ENCODE measurements at places on chromosomes 6 and 20.

DNA sequence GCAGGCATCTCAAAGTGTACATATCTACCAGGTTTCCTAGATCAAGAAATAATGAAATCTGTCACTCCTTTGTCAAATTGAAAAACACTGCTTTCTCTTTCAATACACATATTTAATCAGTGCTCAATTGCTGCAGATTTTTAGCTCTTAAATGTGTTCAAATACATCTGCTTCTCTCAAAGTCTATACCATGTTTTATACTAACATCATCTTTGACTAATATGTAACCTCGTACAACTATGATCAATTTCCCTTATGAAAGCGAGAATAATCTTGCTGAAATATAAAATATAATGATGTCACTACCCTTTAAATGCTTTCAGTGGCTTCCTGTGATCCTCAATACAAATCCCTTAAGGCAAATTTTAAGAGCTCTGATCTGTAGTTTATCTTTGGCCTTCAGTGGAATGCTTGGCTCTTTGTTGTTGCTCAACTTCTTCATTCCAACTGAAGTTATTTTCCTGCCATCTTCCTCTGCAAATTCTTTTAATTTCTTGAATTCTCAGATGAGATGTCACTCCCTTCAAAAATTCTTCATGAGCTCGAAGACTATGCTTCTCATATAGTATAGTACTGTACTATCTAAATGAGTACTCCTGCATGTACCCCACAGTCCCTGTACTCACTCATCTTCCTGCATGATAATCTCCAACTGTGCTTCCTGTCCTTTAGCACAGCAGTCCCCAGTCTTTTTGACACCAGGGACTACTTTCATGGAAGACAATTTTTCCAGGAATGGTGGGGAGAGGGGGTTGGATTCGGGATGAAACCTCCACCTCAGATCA is 545.1 kb upstream of the GJE1 start:
- peak; percentile 13 for DNase-seq

GRCh38 chr6:26232306-26232939 is 132.6 kb upstream of the BTN3A2 start:
- DNase-seq: no peak

DNA sequence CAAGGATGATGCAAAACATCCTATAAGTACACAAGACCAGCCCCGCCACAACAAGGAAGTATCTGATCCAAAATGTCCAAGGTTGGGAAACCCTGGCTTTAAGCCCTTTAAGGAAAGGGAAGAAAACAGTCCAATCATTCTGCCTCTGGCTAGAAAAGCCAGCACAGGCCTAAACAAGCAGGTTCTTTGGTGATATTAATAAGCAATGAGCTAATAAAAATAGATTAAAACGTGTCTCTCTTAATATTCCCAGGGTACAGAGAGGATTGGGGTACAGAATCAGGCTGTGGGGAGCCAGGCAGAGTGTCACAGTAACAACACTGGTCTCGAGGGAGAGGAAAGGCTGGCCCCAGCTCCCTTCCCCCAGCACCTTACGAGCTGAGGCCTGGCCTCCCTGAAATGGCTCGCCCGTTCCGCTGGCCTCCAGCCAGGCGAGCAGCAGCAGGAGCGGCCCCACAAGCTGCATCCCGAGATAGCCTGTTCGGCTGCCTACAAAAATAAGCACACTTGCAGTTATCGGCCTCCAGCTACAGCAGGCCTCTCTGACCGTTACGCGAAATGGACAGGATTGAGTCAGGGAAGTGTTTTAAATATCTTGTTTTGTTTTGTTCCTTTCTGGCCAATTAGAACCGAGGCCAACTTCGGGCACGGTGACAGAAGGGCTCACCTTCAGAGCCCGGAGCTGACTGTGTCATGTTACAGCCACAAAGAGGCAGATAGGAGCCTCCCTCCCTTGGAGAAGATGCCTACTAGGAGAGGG is 4.0 kb upstream of the ZMYND8 start:
- peak; percentile 89 for DNase-seq

DNA sequence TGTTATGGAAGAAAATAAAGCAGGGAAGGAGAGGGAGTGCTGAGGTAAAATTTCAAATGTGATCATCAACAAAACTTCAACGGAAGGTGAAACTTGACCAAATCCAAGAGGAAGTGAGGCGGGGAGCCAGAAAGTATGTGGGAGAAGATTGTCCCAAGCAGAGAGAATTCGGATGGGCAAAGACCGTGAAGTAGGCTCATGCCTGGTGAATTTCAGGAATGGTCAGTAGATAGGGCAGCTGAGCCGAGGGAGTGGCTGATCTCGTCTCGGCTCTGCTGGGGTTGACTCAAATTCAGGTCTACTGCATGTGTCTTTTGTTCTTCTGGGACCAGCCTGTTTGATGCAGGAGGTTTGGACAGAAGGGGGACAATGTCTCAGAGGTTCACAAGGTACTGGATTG is 7.0 kb upstream of the CSNK2A1 start:
- no peak for DNase-seq

DNA sequence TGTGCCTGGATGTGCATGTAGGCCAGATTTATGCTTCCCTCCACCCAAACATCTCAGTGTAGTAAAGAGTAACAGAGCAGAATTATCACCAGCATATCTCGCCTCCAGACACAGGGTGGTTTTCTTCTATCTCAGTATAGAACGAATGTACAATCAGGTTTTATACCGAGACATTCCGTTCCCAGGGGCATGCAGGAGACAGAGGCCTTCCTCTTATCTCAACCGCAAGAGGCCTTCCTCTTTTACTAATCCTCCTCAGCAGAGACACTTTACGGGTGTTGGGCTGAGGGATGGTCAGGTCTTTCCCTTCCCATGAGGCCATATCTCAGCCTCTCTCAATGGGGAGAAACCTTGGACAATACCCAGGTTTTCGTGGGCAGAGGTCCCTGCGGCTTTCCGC is 36.4 kb upstream of the MC3R start:
- no peak for DNase-seq

DNA sequence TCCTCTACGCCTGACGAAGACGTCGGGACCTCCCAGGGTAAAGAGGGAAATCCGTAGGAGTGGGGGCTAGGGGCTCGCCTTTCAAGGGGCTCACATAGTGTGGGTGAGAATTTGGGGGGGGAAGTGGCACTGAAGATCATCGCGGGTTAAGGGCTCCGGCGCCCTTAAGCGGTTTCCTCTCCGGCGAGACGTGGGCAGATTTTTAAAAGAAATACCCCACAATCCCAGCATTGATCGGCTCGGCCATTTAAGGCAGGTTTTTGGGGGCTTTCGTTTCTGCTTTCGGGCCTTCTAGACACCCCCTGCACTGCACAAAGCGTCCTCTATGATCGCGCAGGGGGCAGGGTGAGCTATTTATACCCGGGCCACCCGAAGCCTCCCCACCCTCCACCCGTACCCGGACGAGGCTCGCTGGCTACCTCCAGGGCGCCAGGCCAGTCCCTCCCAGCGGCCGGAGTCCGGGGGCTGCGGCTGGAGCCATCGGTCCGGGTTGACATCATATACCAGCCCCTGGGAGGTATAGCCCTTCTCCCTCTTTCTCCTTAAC is 1.2 kb downstream of the NKX2-2 start:
- DNase-seq: no peak

DNA sequence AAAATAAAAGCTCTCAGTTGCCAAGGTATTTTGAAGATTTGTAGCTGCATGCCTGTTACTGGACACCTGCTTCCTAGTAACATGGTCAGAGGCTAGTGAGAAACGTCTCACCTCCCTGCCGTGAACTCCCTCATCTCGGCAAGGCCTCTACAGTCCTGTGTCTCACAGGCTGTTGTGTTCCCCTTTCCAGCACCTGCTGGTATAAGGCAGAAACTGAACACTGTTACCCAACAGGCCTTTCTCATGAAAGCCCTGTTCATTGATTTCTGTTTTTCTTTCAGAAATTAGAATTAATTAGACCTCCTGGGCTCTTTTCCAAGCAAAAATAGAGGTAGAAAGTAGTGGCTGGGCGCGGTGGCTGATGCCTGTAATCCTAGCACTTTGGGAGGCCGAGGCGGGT is 17.6 kb upstream of the SRSF3 start:
- DNase-seq: no peak

- DNase-seq: no peak
These were observed 15.4 kb downstream of the GCLC start for GRCh38 chr6:53529324-53530036.

DNA sequence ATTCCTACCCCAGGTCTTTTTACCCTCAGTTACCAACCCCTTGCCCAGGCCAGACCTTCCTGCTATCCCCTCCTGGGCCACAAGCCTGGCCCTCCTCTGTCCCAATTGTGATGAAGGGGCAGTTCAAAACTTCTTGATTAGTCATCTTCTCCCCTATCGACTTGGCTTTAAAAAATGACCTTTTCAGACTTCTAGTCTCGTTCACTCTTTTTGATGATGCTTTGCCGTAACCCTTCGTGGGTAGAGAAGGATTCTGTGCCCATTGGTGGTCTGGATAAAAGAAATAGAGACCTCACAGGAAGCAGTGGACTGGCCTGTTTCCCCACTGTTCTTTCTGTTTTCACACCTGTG is 5.5 kb downstream of the VEGFA start:
- DNase-seq: no peak

- no peak for DNase-seq
These were observed 263.7 kb downstream of the TAF4 start for GRCh38 chr20:61801857-61802442.

GRCh38 chr6:35136185-35136584 is 5.0 kb downstream of the TCP11 start:
- no peak for DNase-seq

All from myocyte (in vitro differentiated cells).